ENCODE measurements at places on chromosomes 12 and 14.

GRCh38 chr14:91299121-91300115 lies 54.9 kb upstream of the GPR68 start:
- DNase-seq, result no peak

- DNase-seq, result no peak
Measured at GRCh38 chr12:19550626-19551025, 111.3 kb downstream of the AEBP2 start.

DNA sequence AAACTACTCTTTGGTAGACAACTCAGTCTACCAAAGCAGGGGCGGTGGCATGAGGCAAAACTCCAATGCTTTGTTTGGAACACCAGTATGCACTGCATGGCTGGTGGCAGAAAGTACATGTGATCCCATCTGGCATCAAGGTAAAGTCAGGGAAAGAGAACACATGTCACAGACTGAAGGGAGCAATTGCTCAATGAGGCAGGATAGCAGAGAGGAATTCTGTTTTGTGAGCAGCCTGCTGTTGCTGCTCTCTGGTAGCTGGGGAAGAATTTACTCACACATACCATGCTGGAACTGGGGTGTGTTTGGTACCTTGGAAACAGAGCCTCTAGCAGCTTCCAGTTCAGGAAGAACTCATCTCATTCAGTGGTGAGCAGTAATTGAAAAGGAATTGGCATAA lies 84.8 kb downstream of the HELB start:
- no peak for DNase-seq

GRCh38 chr14:100804558-100805309 lies 21.2 kb upstream of the MEG3 start:
- DNase-seq, result no peak

DNA sequence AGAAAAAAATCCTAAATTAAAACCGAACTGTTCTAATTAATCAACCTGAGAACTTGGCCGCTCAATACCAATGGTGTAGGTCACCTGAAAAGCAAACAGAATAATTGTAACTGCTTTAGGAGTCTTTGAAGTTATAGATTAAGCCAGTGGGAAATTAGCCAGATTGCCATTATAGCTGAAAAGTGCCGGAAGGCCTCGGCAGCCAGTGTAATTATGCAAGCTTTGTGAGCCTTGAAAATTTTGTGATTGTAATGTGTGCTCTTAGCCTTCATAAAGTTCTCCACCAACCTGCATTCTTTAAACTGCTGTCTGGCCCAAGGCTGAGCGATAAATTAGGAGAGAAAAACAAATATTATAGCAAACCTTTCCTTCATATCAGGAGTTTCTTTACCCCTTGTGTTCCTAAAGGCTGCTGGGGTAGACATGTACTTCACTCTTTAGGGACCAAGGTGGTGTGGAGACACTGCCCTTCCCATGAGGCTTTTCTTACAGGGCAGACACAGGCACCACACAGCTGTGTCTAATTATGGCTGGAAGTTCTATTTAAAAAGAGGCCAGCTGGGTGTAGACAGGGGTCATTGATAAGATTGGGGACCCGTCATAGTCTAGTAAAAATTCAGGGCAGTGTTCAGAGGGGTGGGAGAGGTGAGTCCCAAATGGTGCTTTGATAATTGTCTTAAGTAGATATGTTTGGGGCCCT lies 991.2 kb downstream of the FLRT2 start:
- no peak for DNase-seq

DNA sequence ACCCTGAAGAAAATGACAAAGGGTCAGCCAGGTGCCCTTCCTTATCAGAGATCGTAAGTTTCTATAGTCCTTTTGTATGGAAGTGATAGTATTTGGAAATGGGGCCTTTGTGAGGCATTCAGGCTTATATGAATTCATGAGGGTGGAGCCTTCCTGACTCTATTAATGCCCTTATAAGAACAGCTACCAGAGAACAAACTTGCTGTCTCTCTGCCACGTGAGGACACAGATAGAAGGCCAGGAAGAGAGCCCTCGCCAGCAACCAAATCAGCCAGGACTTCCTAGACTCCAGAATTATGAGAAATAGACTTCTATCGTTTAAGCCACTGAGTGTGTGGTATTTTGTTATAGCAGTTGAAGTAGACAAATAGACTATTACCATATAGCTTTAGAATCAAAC lies 36.7 kb downstream of the TRMT5 start:
- DNase-seq, result no peak

- no peak for DNase-seq
Measured at GRCh38 chr14:72545411-72546311, 348.2 kb downstream of the DPF3 start.

GRCh38 chr12:52543985-52544883 lies 8.7 kb downstream of the KRT71 start:
- DNase-seq, result no peak

- DNase-seq, result no peak
Measured at GRCh38 chr12:123914726-123915333, 57.8 kb downstream of the CCDC92 start.

GRCh38 chr12:12194206-12194605 lies 72.6 kb downstream of the LRP6 start:
- no peak for DNase-seq

DNA sequence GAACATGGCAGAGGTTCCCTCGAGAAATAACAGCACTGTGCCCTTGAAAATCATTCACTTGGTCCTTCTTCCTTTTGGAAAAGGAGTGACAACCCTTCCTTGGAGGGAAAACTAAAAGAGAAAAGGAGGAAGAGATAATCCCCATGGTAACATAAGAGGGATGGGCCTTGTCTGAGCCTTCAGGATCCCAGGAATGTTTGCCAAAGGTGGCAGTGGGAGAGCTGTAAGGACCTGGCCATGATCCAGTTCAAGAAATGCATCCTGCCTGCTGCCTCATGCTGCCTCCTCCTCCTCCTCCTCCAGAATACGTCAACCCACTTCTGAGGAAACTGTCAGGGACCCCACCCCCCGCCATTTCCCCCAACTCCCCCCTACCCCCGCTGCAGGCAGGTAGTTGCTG lies 118.8 kb downstream of the KCNK10 start:
- DNase-seq, result no peak

GRCh38 chr12:48351022-48351708 lies 446 bp upstream of the ZNF641 start:
- DNase-seq, result no peak

- no peak for DNase-seq
Measured at GRCh38 chr12:50603817-50604639, 99.2 kb downstream of the DIP2B start.

- peak; percentile 41 for DNase-seq
Measured at GRCh38 chr14:77014004-77014604, 14.4 kb downstream of the IRF2BPL start.

- no peak for DNase-seq
Measured at GRCh38 chr12:117829108-117829507, 139.7 kb downstream of the KSR2 start.

GRCh38 chr12:110599334-110599733 lies 14.6 kb upstream of the TCTN1 start:
- DNase-seq, result no peak

- DNase-seq, result no peak
Measured at GRCh38 chr12:121059031-121059898, 20.2 kb upstream of the OASL start.

- no peak for DNase-seq
Measured at GRCh38 chr12:52614381-52615207, 3.8 kb downstream of the KRT73 start.

- peak; percentile 11 for DNase-seq
Measured at GRCh38 chr12:96136161-96136560, 58.0 kb upstream of the ELK3 start.

- DNase-seq, result no peak
Measured at GRCh38 chr14:21385188-21385904, 1.5 kb upstream of the SUPT16H start.

GRCh38 chr12:34051486-34051885 lies 29.2 kb downstream of the ALG10 start:
- DNase-seq, result no peak

DNA sequence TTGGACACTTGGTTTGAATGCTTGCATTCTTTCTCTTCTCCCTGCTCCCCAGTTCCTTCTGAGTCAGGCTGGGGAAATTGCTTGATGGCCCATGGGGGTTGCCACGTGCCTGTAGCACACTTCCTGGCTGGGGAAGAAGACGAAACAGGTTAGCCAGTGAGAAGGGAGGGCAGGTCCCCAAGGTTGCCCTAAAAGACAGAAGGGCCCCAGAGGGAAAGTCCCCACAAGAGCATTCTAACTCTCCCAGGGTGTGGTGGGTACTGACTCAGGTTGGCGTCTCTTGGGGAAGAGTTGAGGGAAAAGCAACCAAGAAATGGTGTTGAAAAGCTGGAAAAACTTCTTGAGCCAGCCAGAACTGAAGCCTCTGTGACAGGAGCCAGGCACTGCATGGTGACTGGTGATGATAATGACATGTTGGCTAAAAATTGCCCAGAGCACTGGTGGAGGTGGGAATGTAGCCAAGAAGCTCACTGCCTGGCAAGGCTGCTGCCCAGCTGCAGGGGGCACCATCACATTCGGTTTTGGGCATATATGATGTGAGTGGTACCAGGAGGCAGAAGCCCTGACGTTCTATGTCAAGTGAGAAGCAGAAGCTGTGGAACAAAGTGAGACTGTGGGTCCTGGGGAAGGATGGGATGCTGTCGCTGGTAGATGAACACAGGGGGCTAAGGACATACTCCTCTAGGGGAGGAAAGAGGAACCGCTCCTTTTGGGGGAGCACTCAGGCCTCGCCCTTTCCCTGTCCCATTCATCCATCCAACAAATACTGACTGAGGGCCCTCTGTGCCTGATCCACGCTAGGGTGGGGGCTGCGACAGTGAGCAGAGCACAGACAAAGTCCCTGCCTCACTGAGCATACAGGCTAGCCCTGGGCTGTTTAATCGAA lies 8.1 kb upstream of the RABGGTA start:
- DNase-seq, result no peak

GRCh38 chr14:56273155-56273554 lies 154.9 kb downstream of the PELI2 start:
- no peak for DNase-seq

GRCh38 chr14:64266239-64266638 lies 27.9 kb downstream of the ESR2 start:
- no peak for DNase-seq

- DNase-seq, result no peak
Measured at GRCh38 chr12:94749455-94749854, 99.1 kb upstream of the TMCC3 start.

DNA sequence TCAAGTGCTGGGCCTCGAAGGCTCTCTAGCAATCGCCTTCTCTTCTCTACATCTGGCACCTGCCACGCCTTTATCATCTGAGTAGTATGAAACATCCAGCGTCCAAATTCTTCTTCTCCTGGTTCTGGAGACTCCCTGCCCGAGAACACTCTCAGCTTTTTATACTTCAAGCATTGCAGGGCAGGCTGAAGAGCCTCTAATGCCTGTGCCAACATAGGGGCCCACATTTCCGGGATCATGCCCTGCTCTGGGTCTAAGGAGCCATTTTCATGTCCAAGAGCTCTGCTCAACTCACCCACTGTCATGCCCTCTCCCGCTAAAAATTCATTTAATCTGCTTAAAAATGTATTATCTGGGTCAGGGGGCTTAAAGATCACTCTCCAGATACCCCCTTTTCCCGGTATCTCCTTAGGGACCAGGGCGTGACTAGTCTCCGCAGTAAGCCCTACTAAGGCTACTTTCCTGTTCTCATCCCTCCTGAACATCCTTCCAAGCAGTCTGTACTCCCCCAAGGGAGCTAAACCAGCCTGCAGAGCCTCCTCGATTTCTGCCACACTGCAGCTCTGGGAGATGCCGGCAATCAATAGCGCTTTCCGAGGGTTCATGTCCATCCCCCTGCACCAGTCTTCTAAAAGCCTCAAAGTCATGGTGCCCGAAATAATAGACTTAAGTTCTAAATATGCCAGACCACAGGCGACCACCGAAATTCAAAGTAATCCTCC lies 940 bp downstream of the MOAP1 start:
- DNase-seq, result no peak

DNA sequence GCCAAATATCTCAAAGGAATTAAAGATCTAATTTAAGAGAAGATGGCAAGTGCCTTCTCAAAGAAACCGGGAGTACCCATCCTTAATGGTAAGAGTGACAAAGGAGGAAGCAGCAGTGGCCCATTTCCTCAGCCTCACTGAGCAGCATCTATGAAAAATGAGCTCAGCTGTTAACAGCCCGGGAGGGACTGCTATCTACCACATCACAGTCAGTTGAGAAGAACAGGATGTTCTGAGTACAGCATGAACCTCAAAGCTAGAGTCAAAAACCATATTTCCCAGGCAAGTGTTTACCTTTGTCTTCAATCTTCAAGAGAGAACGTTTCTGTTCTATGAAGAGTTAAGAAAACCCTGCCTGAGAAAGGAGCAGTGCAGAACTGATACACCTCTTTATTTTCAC lies 115.0 kb downstream of the BTG1 start:
- DNase-seq, result no peak
